Activated gamma-delta T cell treated with Interleukin-2 at 50 U/mL for 16 hours (primary cell): ENCODE measurements at places on chromosomes 13 and 19.

DNA sequence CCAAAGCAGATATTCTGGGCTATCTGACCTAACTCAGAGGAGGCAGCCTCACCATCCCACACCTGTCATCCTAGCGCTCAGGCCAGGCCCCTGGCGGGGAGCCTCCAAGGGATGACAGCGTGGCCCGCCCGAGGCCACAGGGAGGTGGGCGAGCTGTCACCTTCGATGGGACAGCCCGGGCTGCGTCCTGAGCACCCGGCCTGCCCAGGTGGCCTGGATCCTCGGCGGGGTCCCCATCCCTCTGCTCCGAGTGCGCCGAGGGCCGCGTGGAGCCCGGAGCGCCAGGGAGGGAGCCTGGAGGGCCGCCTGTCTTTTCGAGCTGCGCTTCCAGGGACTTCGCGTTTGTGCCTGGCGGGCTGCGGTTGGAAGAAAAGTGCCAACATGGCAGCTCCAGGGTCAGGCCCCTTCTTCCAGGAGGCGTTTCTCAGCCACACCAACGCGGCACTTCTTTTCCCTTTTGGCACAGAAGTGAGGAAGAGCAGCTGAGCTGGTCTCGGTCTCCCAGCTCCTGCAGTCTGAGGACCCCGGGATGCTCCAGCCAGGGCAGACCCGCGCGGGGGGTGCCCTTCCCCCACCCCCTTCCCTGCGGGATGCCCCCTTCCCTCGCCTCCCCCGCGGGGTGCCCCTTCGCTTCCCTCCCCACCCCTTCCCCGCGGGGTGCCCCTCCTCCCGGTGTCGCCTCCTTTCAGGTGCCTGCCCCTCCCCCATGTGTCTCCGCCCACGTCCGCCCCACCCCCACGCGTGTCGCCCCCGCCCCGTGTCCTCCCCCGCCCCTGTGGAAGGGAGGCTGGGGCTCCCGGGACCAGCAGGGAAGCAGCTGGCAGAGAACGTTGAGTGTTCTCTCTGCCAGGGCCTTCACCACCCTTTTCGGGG is 42.3 kb downstream of the GJA3 start:
- DNase-seq, result peak; percentile 35

DNA sequence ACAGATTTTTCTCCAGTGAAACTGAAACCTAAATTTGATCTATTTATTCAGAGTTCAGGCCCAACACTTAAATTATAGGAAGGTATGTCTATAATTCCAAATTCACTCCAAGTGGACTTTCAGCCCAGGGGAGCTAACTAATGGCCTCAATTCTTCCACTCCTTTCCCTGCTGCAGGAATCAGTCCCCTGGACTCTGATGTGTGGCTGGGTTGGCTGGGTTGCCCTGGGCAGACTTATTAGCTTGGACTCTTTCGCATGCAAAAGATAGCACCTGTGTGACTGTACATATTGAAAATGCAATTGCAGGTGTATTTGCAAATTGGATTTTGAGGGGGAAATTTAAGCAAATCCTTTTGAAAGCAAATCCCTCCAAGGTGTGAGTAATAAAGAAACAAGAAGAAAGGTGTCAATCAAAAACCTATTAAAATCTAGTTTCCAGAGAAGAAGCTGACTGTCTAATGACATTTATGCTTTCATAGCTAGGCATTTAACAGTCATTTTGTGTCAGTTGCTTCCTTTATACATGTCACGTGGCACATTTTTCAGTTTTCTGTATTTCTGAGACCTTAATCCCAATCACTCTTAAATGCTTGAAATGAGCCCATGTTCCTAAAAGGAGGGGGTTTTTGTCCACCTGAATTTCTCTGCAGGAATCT is 42.7 kb downstream of the KLF5 start:
- no peak for DNase-seq

DNA sequence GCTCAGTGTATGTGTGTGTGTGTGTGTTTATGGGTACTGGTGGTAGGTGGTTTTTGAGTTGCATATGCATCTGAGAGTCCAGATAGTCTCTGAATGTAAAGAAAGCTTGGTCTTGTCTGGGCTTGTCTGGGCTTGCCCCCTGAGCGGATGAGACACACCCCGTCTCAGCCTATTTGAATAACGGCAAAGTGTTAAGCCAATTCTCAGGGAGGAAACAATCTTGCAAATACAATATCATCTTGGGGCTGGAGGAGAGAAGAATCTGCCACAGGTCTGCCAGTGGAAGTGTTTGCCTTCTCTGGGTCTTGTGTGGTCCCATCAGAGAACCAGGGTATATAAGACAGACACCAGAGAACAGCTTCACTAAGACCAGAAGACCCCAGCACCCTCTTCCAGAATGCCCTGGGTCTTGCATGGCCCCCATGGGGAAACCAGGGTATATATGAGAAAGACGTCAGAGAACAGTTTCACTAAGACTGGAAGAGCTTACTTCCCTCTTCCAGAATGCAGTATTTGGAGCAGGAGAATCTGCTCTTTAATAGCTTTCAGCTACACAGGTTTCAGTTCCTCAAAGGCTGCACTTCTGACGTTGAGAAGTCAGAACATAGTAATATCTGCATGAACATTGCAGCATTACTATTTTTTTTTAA is 13.3 kb downstream of the CD70 start:
- DNase-seq, result no peak

- DNase-seq, result no peak
Measured at GRCh38 chr13:112603641-112604225, 15.8 kb upstream of the TUBGCP3 start.

GRCh38 chr13:52366291-52366690 is 39.7 kb downstream of the THSD1 start:
- no peak for DNase-seq

DNA sequence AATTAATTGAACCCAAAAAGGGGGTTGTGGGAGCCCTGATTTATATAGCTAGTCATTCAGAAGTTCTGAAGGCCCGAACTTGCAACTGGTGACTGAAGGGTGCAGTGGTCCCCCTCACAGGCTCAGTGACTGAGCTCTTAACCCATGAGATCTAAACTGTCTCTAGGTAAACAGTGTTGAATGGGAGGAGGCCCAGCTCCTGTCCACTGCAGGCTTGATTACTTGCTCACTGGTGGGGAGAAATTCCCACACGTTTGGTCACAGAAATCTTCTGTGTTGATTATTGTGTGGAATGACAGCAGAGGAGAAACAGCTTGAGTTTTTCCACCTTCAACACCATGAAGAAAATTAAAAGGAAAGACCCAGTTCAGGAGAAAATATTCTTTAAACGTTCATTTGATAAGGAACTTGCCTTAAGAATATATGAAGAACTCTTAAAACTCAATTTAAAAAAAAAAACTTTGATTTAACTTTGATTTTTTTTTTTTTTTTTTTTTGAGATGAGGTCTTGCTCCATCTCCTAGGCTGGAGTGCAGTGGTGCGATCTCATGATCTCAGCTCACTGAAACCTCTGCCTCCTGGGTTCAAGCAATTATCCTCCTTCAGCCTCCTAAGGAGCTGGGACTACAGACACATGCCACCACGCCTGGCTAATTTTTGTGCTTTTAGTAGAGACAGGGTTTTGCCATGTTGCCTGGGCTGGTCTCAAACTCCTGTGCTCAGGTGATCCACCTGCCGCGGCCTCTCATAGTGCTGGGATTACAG is 249.3 kb downstream of the UQCRFS1 start:
- no peak for DNase-seq

DNA sequence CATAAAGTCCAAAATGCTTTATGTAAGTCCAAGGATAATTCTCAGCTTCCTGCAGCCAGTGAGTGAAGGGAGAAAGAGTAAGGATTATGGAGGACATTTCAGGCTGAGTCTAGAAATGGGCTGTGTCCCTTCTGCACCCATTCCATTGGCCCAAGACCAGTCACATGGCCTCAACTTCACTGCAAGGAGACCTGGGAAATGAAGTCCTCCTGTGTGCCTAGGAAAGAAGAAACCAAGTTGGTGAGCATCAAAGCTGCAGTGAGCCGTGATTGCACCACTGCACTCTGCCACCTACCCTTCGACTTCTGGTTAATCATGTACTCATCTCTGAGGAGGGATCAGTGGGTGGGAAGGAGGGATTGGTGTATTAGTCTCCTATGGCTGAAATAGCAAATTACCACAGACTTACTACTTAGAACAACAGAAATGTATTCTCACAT is 3.6 kb upstream of the CD37 start:
- peak; percentile 31 for DNase-seq

GRCh38 chr13:60158321-60158801 is 5.4 kb downstream of the DIAPH3 start:
- no peak for DNase-seq

DNA sequence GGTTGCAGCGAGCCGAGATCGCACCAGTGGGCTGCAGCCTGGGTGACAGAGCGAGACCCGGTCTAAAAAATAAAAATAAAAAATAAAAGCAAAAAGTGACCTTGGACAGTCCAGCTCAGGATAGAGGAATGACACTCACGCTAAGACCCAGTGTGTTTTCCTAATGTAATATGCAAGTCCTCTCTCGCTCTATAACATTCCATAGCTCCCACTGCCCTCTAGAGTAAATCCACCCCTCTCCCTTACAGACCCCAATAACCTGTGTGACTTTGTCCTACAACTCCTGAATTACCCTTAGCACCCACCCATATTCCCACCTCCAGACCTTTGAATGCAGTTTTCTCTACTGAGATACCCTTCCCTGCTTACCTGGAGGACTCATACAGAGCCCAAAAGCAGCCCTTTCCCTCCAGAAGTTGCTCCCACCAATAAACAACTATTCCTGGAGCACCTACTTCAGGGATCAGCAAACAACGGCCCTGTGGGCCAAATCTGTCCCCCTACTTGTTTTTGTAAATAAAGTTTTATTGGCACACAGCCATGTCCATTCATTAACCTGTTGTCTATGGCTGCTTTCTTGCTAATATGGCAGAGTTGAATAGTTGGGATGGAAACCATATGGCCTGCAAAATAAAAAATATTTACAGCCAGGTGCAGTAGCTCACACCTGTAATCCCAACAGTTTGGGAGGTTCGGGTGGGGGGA is 39.8 kb upstream of the PTPRS start:
- DNase-seq, result no peak

DNA sequence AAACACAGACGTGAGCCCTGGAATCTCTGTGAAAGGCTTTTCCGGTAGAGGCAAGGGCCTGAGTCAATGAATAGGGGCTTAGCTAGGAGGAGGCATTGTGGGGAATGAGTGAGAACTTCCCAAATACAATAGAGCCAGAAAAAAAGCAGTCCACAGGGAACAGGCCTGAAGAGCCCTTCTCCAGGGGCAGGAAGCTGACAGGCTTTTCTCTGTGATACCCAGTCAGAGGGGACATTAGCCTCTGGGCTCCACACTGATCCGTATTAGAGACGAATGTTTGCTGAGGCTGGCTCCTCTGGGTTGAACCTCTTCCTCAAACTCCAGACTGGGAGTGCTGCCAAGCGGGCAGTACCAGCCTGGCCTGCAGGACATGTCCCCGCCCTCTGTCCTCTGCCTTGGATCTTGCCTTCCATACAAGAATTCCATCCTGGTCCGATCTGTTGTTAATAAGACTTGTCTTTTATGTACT is 2.3 kb downstream of the DHRS12 start:
- DNase-seq, result no peak

GRCh38 chr13:99357131-99357596 is 50.0 kb upstream of the GPR183 start:
- peak; percentile 45 for DNase-seq

- DNase-seq, result no peak
Measured at GRCh38 chr19:9673912-9674662, 813 bp downstream of the ZNF562 start.

DNA sequence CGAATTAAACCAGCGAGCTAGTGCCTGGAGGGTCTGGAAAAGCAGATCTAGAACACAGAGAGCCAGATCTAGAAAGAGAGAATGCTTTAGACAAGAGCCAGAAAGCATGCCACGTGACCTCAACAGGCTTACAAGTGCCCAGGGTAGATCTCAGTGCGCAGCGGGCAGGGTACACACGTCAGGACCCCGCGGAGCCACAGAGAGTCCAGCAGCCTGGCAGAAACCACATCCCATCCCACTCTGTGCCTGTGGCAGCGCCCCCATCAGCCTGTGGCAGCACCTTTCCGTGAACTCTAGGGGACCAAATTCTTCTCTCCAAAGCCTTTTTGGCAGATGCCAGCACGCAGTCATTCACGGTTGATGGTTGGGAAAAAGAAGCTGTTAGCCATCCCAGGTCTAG is 5.9 kb downstream of the ARHGEF1 start:
- no peak for DNase-seq

GRCh38 chr19:55406826-55407549 is 600 bp downstream of the UBE2S start:
- DNase-seq, result peak; percentile 26

DNA sequence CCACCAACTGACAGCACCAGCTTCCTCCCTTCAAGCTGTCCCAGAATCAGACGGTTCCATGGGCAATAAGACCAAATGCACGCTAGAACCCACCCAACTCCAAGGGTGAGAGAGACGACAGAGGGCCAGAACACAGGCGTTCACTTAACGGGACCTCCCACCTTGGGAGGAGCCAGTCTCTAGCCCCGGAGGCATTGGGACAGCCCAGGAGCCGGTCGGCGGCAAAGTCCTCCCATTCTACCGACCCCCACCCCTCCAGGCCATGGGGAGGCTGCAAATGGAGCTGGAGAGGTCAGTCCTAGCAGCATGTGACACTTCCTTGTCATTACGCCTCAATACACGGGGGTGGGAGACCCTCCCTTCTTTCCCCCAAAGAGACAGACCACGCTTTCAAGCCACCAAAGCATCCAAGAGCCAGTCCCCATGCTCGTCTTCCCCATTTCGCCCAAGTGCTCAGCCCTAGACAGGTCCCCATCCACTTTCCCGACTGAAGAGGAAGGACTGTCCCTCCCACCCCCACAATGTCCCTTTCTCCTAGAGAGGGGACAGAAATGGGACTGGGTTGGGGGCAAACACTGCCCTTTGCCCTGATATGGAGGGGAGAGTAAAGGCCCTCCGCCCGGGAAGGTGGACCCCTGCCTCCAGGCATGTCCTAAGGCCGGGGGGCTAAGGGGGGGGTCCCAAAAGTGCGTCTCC is 964 bp downstream of the KHSRP start:
- DNase-seq, result no peak

GRCh38 chr13:37602733-37603381 is 4.3 kb upstream of the POSTN start:
- no peak for DNase-seq

GRCh38 chr13:91122766-91123165 is 224.7 kb upstream of the MIR17HG start:
- DNase-seq, result no peak

DNA sequence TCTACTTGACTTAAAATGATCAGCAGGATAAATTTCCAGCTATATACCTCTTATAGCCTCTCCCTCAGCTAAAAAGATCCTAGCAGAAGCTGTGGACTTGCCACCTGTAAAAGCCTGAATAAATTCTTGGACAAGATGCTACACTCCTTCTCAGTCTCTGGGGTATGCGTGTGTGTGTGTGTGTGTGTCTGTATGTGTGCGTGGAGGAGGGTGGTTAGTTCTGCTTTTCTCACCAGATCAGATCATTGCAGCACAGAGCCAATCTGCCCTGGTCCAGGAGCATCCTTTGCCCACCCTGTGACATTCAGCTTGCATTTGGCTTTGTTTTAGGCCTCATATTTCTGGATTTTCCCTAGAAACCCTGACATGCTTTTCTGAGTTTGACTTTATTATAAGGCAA is 438.3 kb downstream of the RFC3 start:
- no peak for DNase-seq

- DNase-seq, result no peak
Measured at GRCh38 chr19:39736088-39736487, 1.7 kb downstream of the CLC start.
